ENCODE measurements at places on chromosomes 1 and 21.
A peak's percentile ranks its signal among the peaks of the same experiment; 100 is the strongest.

DNA sequence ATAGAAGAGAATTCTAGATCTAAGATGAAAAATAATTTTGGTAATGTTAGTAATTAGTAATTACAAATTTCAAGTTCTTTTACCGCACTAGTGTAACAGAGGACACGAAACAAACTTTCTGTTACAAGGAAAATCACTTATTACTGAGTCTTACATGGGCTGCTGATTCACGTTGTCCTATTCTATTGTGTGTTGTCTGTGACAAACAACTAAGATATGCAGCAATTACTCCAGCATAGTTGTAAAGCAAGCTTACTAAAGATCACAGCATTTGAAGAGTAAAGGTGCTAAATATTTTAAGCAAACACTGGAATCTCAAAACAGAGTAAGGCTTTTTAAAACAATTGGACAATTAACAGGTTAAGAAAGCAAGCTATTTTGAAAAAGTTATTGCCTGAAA lies 502.3 kb downstream of the KCNT2 start:
- DNase-seq: no peak

- no peak for DNase-seq
Observed at GRCh38 chr21:39047046-39047445, 136.2 kb downstream of the PSMG1 start.

- no peak for DNase-seq
Observed at GRCh38 chr1:91559838-91560565, 59.4 kb downstream of the CDC7 start.

DNA sequence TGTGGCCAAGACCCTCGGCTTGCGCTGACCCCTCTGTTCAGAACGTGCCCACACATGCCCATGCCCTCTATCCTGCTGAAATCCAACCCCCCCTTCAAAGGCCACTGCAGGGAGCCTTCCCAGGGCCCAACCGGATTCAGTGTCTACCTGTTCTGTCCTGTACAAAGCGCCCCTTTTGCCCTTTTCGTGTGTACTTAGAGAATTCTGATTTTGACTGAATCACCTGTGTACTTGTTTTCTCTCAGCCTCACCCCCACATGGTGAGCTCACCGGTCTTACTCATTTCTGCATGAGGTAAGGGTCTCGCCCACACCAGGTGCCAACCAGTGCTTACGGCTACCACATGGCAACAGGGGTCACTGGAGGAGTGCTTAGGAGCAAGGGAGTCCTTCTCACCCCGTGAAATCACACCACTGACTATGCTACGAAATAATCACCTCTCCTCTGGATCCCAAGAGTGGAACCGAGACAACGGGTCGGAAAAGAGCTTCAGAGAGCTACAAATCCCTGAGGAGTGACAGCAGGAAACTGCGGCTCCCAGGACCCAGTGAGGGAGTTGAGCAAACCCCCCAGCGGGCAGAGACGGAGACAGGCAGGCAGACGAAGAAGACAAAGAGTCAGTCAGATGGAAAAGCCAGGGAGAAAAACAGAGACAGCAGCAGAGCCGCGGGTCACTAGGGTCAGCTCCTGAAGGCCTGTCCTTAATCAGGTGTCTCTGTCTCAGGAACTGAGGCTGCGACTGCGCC lies 2.1 kb upstream of the S100A2 start:
- peak; percentile 28 for DNase-seq

- no peak for DNase-seq
Observed at GRCh38 chr1:164495905-164496304, 63.1 kb upstream of the PBX1 start.
